ENCODE measurements at places on chromosomes 3 and 15.

DNA sequence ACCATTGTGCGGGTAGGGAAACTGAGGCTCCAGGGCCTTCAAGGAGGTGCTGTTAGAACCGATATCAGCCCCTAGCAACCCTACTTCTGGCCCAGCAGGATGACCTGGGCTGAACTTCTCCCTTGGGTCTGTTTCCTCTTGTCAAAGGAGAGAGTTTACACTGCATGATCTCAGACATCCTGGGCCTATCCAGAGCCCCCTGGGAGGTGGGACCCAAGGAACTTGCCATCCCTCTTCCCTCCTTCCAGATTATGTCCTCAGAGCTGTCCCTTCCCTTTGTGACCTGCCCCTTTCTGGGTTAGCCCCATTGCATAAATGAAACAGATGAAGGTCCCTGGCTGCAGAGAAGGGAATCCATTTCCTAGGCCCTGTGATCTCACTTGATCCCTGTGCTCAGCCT, 12.3 kb upstream of the DNAH1 start:
- no peak for DNase-seq

GRCh38 chr3:58681863-58682262, 15.3 kb upstream of the FAM3D start:
- no peak for DNase-seq

GRCh38 chr15:99097441-99098410, 7.2 kb upstream of the SYNM start:
- DNase-seq, result no peak

DNA sequence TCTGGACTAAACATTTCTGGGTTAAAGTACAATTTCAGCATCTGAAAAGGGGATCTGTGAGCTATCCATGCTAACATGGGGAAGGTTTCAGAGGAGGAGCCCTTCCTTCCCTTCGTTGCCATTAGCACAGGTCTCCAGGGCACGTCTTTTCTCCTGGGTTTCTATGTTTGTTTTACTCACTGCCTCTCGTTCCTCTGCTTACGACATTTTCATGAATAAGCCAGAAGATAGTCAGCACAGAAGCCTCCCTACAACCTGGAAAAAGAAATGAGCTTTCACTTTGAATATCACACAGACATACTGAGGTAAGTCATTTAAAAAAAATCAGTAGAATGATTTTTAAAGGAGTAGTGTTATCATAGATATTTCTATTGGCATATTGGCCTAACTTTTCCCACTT, 117.2 kb upstream of the KCNMB2 start:
- DNase-seq, result no peak

GRCh38 chr15:74382004-74382816, 14.8 kb upstream of the CYP11A1 start:
- DNase-seq, result no peak

- no peak for DNase-seq
These were observed 21.0 kb upstream of the FAM174B start for GRCh38 chr15:92676561-92676960.

GRCh38 chr15:57012556-57012955, 94.1 kb downstream of the TCF12 start:
- no peak for DNase-seq

GRCh38 chr3:78140866-78141265, 1101.0 kb downstream of the ROBO2 start:
- no peak for DNase-seq

DNA sequence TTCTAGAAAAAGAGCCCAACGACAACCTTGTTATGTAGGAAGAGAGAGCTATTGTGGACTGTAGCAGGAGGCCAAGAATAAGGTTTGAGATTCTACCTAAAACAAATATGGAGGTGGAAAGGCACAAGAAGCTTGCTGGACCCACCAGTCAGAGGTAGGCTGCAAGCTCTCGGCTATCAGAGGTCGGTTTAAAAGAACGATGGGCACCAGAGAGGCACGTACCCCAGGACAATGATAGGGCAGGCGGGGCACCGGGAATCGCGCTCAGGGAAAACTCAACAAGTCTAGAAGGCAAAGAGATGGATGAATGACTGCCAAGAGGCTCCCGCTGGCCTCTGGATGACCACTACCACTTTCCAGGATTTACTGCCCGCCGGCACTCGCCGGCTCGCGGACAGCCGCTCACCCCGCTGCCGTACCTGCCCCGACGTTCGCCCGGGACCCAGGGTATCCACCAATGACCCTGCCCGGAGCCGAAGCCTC, 1.1 kb downstream of the HDGFL3 start:
- no peak for DNase-seq

GRCh38 chr3:16332904-16333426, 68.0 kb downstream of the OXNAD1 start:
- DNase-seq, result no peak

DNA sequence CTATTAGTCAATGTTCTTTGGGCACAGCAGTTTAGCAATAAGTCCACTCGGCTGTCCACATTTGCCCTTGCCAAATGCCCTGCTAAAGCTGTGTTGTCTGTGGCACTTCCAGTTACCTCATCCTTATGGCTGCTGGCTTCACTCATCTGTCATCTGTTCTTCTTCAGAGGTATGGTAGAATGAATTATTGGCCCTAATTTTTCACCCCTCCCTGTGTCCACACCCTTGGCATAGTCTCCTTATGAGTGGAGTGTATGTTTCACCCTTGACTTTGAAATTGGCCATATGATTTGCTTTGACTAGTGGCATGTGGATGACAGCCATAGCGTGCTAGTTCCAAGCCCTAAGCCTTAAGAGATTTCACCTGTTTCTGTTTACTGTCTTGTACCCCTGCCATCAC, 72.1 kb upstream of the EPHB1 start:
- no peak for DNase-seq

DNA sequence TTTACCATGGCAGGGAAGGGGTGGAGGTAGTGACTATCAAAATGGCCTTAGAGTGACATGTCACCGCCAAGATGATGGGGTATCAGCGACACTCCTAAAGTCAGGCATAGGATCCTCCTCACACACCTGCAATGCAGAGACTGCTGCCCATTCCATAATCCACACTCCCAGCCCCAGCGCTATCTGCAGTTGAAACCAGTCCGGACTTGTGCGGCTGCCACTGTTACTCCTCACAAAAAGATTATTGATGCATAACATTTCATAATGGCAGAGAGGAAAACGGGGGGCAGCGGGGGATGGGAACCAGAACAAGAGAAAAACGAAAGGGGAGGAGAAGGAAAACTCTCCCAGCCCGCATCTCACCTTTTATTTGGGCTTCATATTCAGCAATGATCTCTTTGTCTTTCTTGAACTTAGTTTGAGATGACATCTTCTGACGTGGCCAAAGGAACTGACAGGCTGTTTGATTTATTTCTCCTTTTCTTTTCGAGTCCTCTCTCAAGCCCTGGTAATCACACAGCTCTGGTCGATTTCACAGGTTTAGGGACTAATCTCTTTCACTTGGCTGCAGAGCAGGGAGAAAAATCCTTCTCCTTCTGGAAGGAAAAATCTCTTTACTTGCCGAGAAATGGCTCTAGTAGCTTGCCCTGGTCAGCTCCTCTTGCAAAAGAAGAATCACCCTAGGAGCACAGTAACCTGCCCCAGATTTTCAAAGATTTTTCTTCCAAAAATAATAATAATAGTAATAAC, 749 bp downstream of the SRGAP3 start:
- DNase-seq, result no peak

DNA sequence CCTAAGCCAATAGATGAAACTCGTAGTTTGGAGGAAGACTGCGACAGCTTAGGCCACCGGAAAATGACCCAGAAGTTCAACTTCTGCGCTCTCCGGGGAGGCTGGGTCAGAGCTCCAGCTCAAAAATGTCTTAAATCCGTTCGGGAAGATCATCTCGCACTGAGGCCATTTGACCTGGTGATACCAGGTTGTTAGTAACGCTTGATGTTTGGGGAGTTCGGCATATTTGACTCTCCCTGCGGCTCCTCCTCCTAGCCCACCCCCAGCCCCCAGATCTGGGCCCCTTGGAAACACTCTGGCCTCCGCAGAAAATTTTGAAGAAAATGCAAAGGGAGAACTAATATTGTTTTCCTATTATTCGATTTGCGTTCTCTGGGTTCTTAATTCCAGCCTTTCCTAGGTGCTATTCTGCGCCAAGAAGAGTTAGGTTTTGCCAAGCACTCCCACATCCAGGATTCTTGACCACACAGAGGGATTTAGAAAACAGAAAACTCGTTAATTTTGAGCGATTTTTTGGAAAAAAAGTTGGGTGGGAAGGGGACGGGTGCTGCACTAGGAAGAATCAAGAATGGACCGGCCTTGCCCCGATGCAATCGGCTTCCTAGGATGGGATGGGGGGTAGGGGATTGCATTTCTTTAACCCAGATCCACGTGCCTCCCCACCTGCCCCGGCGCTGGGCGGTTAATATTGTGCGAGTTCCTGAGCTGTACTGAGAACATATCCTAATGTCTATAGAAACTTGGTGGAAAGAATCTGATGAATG, 50.0 kb downstream of the ZIC4 start:
- no peak for DNase-seq

DNA sequence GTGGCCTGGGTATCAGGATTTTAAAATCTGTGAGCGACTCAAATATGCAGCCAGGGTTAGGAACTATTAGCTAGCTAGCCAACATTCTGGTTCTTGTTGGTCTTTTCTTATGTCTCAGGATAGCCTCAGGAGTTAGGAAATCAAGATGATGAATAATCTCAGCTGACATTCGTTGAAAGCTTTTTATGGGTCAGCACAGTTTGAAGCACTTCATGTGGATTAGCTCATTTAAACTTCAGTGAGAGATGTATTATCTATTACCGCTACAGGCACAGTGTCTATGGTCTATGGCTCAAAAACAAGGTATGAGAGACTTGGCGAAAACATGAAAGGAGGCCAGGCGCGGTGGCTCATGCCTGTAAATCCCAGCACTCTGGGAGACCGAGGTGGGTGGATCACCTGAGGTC, 187.5 kb upstream of the THRB start:
- DNase-seq, result no peak

- DNase-seq, result no peak
These were observed 41.7 kb downstream of the CCR3 start for GRCh38 chr3:46283881-46284450.

- no peak for DNase-seq
These were observed 25.6 kb upstream of the ATG7 start for GRCh38 chr3:11246663-11246970.

DNA sequence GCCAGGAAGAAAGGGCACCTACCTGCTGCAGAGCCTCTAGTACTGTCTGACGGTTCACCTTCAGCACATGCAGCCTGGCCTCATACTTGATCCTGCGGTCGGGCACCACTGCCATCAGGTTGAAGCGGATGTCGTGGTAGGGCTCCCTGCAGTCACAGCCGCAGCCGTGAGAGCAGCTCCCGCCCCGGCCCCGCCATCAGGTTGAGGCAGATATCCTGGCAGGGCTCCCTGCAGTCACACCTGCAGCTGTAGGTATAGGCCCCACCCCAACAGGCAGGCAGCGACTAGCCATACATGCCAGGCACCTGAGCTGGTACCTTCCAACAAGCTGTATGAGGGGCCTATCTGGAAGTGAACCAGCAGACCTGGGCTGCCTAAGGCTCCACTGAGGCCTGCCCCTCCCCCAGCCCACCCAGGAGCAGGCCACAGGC, 38.7 kb downstream of the SEMA3G start:
- DNase-seq, result no peak

DNA sequence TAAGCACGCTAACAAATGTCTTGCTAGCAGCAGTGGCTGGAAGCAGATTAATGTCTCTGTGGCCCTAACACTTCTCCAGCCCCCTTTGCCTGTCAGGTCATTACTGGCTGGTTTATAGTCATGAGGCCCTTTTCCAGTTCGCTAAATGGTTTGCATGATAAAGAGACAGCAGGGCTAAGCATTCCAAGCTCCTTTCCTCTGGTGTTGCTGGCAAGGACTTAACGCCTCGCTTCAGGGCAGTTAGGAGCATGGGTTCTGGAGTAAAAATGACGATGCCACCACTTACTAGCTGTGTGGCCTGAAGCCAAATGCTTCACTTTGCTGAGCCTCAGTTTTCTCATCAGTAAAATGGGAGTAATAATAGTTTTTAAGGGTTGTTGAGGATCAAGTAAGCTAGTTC, 185.9 kb downstream of the MEGF11 start:
- no peak for DNase-seq

GRCh38 chr3:195010551-195011100, 260.3 kb downstream of the XXYLT1 start:
- DNase-seq, result no peak
